ENCODE measurements at places on chromosomes 3 and 15.

DNA sequence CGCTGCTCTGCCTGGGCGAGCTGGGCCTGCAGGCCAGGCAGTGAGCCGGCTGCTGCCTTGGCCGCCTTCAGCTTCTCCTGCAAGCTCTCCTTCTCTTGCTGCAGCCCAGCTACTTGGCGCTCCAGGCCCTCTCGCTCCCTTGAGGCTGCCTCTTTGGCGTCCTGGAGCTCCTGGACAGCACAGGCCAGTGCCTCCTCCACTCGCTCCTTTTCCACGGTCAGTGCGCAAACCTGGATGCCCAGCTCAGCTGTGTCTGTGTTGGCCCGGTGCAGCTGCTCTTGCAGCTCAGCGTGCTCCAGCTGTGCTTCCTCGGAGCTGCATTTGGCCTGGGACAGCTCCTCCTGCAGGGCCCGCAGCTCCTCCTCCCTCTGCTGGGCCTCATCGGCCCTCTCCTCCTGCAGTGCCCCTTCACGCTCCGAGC lies 23.1 kb downstream of the CXCR6 start:
- DNase-seq: no peak

DNA sequence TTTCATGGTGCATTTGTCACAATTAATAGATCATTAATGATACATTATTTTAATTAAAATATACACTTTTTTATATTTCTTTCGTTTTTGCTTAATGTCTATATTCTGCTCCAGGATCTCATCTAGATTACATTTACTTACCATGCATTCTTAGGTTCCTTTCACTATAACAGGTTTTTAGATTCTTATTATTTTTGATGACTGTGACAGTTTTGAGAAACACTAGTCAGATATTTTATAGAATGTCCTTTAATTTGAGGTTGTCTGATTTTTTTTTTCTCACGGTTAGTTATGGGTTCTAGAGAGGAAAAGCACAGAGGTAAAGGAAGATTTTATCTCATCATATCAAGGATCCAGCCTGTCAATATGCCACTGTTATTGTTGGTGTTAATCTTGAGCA lies 595.8 kb upstream of the BCHE start:
- no peak for DNase-seq

DNA sequence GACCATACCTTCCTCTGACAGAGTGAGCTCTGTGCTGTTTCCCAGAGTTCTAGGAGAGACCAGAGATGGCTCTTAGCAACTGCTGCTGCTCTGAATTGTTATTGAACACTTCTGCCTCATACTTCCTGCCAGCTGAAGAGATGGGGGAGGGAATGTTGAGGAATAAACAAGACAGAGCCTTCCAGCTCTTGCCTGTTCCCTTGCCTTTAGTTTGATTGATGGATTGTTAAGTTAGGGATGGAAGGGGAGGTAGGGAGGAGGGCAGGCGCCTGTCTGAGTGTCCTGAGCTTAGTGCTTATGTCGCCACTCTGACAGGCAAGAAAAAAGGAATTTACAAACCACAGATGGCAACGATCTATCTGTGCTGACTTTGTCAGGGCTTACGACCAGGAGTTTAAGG lies 42.8 kb downstream of the ZNF609 start:
- DNase-seq: no peak

- DNase-seq: no peak
Measured at GRCh38 chr3:150068440-150069153, 97.9 kb upstream of the PFN2 start.

DNA sequence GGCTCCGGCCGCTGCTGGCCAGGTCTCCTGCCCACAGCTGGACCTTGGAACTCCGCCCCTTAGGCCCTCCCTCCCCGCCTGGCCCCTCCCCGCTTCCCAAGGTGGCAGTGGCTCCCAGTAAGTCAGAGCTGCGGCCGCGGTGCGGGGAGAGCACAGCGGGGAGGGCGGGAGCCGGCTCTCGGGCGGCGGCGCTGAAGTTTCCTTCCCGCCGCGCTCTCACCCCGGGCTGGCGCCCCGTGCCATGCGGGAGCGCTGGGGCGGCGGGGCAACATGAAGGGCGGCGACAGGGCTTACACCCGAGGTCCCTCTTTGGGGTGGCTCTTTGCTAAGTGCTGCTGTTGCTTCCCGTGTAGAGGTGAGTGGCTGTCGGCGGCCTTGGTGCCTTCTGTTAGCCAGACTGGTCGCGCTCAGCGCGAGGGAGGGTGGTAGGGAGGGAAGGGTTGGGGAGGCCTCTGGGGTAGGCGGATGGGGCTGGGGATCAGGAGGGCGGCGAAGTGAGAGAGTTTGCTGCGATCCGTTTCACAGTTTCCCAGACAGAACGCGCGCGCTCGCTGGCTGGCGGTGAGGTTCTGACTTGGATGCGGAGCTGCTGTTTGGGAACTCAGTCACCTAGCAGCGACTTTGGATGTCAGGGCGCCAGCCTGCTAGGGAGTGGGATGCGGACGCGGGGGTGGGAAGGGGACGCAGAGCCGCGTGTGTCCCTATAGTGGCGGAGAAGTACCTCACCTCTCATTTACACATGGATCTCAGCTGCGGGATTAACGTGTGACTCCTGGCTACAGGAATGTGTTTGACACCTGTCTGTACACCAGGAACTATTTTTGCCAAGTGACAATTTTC lies 145.5 kb upstream of the UMPS start:
- peak; percentile 53 for DNase-seq

GRCh38 chr15:51907136-51907862 lies 64.3 kb downstream of the LEO1 start:
- peak; percentile 75 for DNase-seq

DNA sequence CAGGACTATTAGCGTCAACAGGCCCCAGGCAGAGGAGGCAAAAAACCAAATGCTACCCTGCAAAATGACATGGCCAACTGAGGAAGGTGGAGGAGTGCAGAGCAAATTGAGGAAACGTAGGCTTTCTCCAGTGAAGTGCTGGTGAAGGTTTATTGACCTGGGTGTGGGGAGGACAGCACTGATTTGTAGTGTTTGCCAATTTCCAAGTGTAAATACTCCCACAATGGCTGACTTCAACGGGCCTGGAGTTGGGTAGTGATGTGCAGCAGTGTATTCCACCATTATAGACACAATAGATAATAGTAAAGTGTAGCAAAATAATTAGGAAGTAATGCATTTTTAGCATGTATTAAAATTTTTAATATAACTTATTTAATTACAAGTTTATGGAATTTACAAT lies 32.2 kb upstream of the TPM1 start:
- no peak for DNase-seq
